ENCODE measurements at places on chromosomes 7 and 10.

- no peak overlapping the region for H3K27ac ChIP-seq
- no peak overlapping the region for H3K4me3 ChIP-seq
- no peaks in the 10 kb centered on the region for H3K36me3 ChIP-seq
- H3K27me3 ChIP-seq, result peaks cover 3% of the 10 kb centered on the region
- no peak for DNase-seq
- no peaks in the 10 kb centered on the region for H3K4me1 ChIP-seq
These were observed 48.1 kb downstream of the ATRNL1 start for GRCh38 chr10:115141254-115141653.

DNA sequence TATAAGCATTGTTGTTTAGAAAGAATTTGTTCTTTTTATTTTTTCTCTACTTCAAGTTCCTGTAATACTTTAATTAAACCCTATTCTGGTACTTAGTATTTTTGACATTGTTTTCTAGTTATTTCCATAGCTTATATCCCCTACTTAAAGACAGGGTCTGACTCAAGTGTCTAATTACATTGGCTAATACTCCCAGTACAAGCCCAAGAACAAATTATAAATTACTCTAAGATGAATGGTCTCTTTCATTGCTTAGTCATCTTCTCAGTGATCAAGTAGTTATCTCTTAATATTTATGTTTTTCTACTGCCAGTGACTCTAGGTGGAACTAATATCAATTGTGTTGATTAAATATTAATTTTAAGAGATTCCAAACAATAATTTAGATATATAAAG is 21.6 kb downstream of the AHR start:
- no peak for DNase-seq
- no peak overlapping the region for H3K27ac ChIP-seq
- peaks cover 11% of the 10 kb centered on the region for H3K36me3 ChIP-seq
- H3K27me3 ChIP-seq, result no peaks in the 10 kb centered on the region

DNA sequence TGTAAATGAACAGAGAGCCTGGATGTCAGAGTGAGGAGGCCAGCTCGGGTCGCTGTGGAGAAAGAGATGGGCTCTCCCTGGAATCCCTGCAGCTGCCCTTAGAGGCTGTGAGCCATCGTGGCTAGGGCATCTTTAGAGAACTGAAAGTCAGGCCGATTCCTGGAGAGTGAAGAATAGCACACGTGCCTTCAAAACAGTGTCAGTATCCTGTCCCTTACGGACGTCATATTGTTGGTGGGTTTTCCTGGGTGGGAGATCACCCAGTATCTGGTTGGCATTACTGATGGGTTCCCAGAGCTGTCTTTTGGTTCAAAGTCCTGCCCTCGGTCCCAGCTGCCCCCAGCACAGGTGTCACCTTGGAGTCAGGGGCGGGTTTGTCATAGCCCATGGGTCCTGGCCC is 25.3 kb downstream of the IKZF1 start:
- peaks cover 45% of the 10 kb centered on the region for H3K36me3 ChIP-seq
- peak overlapping the region; percentile 81 for H3K27ac ChIP-seq
- no peak for DNase-seq
- H3K4me1 ChIP-seq, result peaks cover 75% of the 10 kb centered on the region

DNA sequence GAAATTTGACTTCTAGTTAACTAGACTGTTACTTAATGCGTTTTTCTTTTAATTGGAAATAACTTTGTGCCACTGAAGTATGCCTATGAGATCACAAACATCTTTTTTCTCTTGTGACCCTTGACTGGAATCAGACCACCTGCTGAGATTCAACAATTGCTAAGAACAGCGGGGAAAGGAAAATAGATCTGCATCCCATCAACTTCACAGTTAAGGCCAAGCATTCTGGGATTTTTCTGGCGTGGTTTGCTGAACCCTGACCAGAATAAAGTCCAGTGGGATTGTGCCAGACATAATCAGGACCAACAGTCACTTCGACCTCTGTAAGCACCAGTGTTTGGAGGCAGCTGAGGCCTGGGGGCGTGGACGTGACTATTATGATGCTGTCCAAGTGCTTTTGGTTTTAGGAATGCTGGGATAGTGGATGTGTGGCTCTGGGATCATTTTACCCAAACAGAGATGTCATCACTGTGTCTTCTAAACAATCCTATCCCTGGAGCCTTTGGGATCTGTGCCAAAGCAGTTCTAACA is 373.3 kb upstream of the PRKCQ start:
- H3K27me3 ChIP-seq, result peaks cover 7% of the 10 kb centered on the region
- H3K27ac ChIP-seq, result no peak overlapping the region
- H3K4me3 ChIP-seq, result no peak overlapping the region

DNA sequence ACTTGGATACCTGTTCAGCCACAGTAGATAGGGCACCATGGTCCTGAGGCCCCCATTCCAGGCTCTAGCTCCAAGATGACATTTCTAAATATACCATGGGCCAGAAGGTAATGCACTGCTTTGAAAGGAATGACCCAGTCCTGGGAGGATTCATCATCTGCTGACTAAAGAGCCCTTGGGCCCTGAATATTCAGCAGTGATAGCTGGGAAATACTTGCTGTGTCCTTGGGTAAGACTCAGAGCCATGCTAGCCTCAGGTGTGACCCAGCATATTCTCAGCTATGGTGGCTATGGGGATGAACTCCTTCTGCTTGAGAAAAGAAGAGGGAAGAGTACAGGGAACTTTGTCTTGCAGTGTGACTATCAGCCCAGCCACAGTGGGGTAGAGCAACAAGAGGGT is 21.3 kb upstream of the AGR2 start:
- H3K36me3 ChIP-seq, result no peaks in the 10 kb centered on the region
- no peak overlapping the region for H3K4me3 ChIP-seq
- no peak for DNase-seq
- no peaks in the 10 kb centered on the region for H3K4me1 ChIP-seq
- peaks cover 5% of the 10 kb centered on the region for H3K27me3 ChIP-seq

- H3K27ac ChIP-seq, result peak overlapping the region; percentile 66
- peak overlapping the region; percentile 62 for H3K4me3 ChIP-seq
- H3K27me3 ChIP-seq, result peaks cover 20% of the 10 kb centered on the region
- H3K36me3 ChIP-seq, result peaks cover 8% of the 10 kb centered on the region
- peaks cover 54% of the 10 kb centered on the region for H3K4me1 ChIP-seq
These were observed 21.5 kb upstream of the ZNF800 start for GRCh38 chr7:127413962-127414361.

- H3K27ac ChIP-seq, result no peak overlapping the region
- no peak for DNase-seq
- H3K4me1 ChIP-seq, result no peaks in the 10 kb centered on the region
- no peak overlapping the region for H3K4me3 ChIP-seq
- H3K27me3 ChIP-seq, result no peaks in the 10 kb centered on the region
- H3K36me3 ChIP-seq, result no peaks in the 10 kb centered on the region
These were observed 55.9 kb downstream of the ZNF248 start for GRCh38 chr10:37801557-37801956.

DNA sequence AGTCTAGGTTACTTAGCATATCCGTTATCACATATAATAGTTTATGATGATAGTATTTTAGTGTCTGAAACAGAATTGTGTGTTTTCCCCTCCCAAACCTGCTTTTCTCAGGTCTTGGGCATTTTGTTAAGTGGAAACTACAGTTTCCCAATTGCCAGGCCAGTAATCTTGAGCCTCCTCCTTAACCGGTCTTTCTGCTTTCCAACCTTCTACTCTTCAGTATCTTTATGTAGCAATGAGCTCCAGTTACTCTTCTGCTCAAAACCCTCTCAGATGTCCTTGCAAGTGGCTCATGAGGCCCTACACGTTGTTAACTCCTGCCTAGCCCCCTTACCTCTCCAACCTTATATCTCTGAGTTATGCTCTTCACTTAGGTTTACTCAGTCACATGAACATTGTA is 22.0 kb downstream of the WAC start:
- no peak for DNase-seq
- H3K4me3 ChIP-seq, result no peak overlapping the region
- H3K27ac ChIP-seq, result peak overlapping the region; percentile 14
- no peaks in the 10 kb centered on the region for H3K27me3 ChIP-seq

GRCh38 chr10:78770167-78771090 is 298.3 kb upstream of the ZMIZ1 start:
- no peaks in the 10 kb centered on the region for H3K27me3 ChIP-seq
- DNase-seq, result no peak
- H3K4me1 ChIP-seq, result no peaks in the 10 kb centered on the region

GRCh38 chr10:36251068-36251467 is 609.0 kb upstream of the FZD8 start:
- no peaks in the 10 kb centered on the region for H3K4me1 ChIP-seq
- no peak for DNase-seq
- no peak overlapping the region for H3K27ac ChIP-seq
- no peak overlapping the region for H3K4me3 ChIP-seq

- H3K4me1 ChIP-seq, result no peaks in the 10 kb centered on the region
- no peaks in the 10 kb centered on the region for H3K36me3 ChIP-seq
- DNase-seq, result no peak
- no peak overlapping the region for H3K4me3 ChIP-seq
- no peaks in the 10 kb centered on the region for H3K27me3 ChIP-seq
- H3K27ac ChIP-seq, result no peak overlapping the region
These were observed 671.4 kb downstream of the CNTNAP2 start for GRCh38 chr7:146788008-146788407.
